ENCODE measurements at places on chromosomes 16 and 17.
A peak's percentile ranks its signal among the peaks of the same experiment; 100 is the strongest.

DNA sequence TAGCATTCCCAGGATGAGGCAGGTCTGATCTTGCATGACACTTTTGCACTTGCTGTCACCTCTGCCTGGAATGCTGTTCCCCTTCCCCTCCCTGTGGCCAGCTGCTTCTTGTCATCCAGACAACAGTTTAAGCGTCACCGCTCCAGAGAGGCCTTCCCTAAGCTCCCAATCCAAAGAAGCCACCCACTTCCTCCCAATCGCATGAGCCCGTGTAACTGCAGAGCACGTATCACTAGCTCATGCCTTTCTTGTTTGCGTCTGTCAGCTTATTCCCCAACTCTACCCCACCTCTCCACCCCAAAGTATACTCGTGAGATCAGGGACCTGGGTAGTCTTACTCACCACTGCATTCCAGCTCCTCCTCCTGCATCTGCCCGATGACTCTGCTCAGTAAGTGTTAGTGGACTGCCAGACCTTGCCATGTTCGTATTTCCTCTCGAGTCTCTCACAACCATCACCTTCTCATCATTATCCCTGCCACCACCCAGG, 92.8 kb downstream of the GAS7 start:
- DNase-seq = no peak

DNA sequence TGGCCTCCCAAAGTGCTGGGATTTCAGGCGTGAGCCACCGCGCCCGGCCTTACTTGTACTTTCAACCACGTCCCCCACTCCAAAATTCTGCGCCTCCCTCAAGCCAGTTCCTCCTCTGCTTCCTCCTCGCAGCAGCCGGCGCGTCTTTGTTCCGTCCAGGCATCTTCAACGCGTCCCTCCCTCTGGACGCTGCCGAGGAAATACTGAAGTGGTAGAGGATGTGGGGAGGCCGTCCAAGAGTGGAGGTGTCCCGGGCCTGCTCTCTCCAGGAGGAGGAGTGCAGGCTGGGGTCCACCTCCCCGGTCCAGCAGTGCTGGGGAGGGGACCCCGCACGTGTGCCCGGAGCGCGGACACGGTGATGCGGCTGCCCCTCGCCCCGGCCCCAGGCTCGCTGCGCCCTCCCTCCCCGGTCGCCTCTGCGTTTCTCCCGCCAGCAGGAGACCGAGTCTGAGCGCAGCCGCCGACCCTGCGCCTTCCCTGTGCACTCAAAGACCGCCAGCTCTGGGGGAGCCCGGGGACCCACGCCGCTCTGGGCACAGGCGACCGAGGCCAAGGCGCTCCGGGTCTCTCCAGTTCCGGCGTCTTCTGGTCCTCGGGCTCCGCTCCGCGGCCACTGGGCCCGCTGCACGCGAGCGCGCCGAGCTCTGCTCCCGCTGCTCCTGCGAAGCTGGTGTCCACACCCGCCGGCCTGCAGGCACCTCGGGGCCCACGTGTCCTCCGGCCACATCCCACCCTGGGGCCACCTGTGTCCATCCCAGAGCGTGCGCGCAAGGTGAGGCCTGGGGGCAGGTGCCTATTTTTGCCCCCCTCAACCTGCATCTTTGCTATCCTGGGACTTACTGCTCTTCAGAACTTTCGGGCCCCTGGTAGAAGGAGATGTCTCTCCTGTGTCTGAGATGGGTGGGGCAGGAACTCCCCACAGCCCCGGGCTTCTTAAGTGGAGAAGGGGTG, 31.7 kb downstream of the OSBPL7 start:
- peak; percentile 16 for DNase-seq

- DNase-seq = no peak
Measured at GRCh38 chr17:82087961-82088837, 9.8 kb downstream of the FASN start.

- no peak for DNase-seq
Measured at GRCh38 chr17:80990921-80991644, 558 bp upstream of the CHMP6 start.

DNA sequence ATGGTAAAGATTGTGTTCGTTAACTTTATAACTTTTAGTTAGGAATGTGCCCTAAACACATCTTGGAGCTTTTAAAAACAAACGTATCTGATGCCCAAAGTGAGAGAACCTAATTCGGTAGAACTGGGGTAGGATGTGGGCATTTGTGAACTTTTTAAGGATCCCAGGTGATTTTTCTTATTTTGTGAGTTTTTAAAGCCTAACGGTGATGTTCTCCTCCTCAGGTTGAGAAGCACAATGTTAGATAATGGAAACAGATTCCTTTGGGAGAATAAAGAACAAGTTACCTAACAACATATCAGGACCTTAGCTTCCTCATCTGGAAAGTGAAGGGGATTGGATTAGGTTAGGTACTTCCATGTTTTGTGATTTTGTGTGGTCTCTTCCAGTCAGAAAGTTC, 687 bp downstream of the SAP30BP start:
- DNase-seq = no peak

- DNase-seq = no peak
Measured at GRCh38 chr17:7024402-7024785, 1.5 kb downstream of the BCL6B start.
